ENCODE measurements at places on chromosomes 11 and 22.
A peak's percentile ranks its signal among the peaks of the same experiment; 100 is the strongest.

DNA sequence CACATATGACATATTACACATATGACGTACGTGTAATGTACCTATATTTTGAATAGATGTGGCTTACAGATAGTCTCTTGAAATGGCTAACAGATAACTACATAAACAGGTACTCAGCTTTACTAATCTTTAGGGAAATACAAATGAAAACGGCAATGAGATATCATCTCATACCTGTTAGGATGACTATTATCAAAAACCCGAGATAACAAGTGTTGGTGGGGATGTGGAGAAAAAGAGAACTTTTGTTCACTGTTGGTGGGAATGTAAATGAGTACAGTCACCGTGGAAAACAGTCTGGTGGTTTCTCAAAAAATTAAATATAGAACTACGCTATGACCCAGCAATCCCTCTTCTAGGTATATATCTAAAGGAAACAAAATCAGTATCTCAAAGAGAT lies 247.6 kb downstream of the ETS1 start:
- no peak for DNase-seq
- no peak overlapping the region for H3K4me3 ChIP-seq
- peaks cover 12% of the 10 kb centered on the region for H3K4me1 ChIP-seq

- H3K36me3 ChIP-seq = no peaks in the 10 kb centered on the region
- H3K4me1 ChIP-seq = 0 out of 2 replicates have a peak, but pooled peaks cover under 1% of the 10 kb centered on the region
- H3K4me3 ChIP-seq = no peak overlapping the region
- H3K27ac ChIP-seq = no peak overlapping the region
Observed at GRCh38 chr11:30045921-30046577, 29.2 kb upstream of the KCNA4 start.

DNA sequence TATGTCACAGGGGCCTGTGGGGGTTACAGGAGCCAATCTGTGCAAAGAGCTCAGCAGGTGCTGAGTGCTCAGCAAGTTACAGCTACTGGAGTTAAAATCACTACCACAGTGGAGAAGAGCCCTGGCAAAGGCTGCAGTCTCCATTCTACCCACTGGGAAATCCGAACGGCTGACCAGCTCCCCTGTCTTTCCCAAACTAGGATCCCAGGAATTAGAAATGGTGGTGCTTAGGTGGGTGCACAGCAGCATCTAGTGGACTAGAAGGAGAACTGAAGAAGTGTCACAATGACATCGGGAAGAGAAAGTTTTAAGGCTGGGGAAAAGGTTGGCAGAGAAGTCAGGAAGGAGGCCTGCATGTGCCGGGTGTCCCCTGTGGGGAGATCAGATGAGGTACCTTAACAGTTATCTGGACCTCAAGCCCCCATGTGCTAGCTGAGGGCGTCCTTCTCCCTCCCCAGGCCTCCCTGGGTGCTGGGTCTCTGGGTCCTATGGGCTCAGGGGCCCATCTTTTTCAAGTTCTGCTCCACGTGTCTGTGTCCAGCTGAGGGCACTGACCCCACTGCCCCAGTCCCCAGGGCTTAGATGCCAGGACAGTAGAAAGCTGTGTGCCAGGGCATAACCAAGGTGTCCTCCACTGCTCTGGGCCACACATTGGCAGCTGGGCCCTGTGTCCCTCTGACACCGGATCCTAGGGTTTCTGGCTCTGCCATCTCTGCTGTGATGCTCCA lies 1.9 kb downstream of the PIWIL3 start:
- no peak overlapping the region for H3K27ac ChIP-seq
- no peaks in the 10 kb centered on the region for H3K36me3 ChIP-seq
- no peak overlapping the region for H3K4me3 ChIP-seq
- no peaks in the 10 kb centered on the region for H3K27me3 ChIP-seq

- H3K27ac ChIP-seq = no peak overlapping the region
- no peaks in the 10 kb centered on the region for H3K27me3 ChIP-seq
- no peaks in the 10 kb centered on the region for H3K4me1 ChIP-seq
Observed at GRCh38 chr22:28241656-28242290, 322.7 kb upstream of the PITPNB start.

DNA sequence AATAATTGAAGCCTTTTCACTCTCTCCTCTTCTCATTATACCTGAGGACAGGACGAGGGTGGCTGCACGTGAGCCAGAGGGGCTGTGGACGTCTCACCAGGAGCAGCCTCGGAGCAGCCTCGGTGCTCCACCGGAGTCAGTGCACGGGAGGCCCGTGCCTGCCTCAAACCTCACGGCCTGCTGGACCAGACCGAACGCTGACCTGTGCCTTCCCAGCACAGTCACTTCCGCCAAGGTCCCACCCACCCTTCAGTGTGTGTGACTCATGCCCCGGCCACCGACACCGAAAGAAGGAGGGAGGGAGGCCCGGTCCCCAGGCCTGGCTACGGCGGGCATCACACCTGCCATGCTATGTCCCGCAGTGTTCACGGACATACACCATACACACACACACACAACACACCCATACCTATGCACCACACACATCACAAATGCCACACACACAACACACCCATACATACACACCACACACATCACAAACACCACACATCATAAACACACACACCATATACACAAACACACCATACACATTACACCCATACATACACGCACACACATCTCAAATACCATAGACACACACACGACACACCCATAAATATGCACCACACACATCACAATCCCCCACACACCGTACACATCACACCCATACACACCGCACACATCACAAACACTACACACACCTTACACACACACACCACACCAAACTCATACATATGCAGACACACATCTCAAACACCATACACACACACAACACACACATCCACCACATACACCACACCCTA lies 1506.5 kb downstream of the TBC1D22A start:
- DNase-seq = no peak
- no peaks in the 10 kb centered on the region for H3K27me3 ChIP-seq
- no peaks in the 10 kb centered on the region for H3K36me3 ChIP-seq
- no peak overlapping the region for H3K27ac ChIP-seq

- no peaks in the 10 kb centered on the region for H3K27me3 ChIP-seq
- H3K27ac ChIP-seq = no peak overlapping the region
- no peak overlapping the region for H3K4me3 ChIP-seq
- H3K36me3 ChIP-seq = no peaks in the 10 kb centered on the region
Observed at GRCh38 chr11:82003671-82004515, 729.8 kb downstream of the FAM181B start.

DNA sequence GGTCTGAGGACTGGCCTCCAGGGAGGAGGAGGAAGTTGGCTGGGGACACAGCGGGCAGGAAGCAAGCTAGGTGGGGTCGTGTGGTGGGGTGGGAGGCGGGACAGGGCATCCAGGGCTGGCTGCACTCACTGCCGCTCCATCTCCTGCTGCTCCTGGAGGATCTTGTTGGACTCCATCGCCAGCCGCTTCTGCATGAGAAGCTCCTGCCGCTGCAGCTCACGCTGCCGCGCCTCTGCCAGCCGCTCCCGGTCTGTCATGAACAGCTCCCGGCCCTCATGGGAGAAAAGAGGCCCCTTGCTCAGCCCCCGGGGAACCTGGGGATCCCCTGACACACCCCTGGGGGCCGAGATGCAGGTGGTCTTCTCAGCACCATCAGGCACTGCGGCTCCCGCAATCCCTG lies 21.6 kb downstream of the USH1C start:
- no peaks in the 10 kb centered on the region for H3K36me3 ChIP-seq
- peaks cover 14% of the 10 kb centered on the region for H3K4me1 ChIP-seq
- H3K27ac ChIP-seq = no peak overlapping the region
- DNase-seq = no peak
- no peaks in the 10 kb centered on the region for H3K27me3 ChIP-seq

DNA sequence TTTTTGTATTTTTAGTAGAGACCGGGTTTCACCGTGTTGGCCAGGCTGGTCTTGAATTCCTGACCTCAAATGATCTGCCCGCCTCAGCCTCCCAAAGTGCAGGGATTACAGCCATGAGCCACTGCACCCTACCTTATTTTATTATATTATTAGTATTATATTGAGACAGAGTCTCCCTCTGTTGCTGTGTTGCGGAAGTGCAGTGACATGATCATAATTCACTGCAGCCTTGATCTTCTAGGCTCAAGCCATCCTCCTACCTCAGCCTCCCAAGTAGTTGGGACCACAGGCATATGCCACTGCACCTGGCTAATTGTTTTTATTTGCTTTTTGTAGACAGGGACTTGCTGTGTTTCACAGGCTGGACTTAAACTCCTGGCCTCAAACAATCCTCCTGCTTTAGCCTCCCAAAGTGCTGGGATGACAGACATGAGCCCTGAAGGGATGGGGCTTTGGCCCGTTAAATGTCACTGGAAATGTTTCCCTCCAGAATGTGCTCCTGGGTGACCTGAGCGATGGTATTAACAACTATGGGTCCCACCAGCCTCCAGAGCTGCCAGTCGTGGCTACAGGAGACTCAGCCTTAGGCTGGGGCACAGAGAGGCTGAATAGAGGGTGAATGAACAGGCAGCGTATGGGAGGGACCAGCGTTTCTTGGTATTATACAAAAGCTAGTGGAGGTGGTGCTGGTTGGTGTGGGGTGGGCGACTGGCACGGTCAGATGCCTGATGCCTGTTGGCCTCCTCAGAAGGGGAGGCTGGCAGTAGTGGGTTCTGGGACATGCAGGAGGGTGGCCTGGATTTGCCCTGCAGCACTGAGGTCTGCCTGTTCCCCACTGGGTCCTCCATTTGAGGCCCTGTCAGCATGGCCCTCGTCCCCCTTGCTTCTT lies 7.3 kb downstream of the TANGO2 start:
- no peaks in the 10 kb centered on the region for H3K36me3 ChIP-seq
- no peaks in the 10 kb centered on the region for H3K27me3 ChIP-seq
- no peak for DNase-seq
- H3K4me1 ChIP-seq = no peaks in the 10 kb centered on the region

DNA sequence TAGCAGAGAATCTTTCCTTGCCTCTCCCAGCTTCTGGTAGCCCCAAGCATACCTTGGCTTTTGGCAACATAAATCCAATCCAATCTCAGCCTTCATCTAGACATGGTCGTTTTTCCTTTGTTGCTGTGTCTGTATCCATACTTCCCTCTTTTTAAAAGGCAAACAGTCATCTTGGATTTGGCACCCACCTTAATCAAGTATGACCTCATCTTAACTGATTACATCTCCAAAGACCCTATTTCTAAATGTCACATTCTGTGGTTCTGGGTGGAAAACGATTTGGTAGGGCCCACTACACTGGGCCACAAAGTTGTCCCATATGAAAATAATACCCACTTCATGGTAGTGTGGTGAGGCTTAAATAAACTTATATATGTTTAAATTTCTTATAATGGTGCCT lies 852 bp downstream of the BUD13 start:
- peak overlapping the region; percentile 82 for H3K27ac ChIP-seq
- H3K36me3 ChIP-seq = peaks cover 6% of the 10 kb centered on the region
- H3K4me3 ChIP-seq = peak overlapping the region; percentile 76
- DNase-seq = no peak
- H3K4me1 ChIP-seq = peaks cover 20% of the 10 kb centered on the region

DNA sequence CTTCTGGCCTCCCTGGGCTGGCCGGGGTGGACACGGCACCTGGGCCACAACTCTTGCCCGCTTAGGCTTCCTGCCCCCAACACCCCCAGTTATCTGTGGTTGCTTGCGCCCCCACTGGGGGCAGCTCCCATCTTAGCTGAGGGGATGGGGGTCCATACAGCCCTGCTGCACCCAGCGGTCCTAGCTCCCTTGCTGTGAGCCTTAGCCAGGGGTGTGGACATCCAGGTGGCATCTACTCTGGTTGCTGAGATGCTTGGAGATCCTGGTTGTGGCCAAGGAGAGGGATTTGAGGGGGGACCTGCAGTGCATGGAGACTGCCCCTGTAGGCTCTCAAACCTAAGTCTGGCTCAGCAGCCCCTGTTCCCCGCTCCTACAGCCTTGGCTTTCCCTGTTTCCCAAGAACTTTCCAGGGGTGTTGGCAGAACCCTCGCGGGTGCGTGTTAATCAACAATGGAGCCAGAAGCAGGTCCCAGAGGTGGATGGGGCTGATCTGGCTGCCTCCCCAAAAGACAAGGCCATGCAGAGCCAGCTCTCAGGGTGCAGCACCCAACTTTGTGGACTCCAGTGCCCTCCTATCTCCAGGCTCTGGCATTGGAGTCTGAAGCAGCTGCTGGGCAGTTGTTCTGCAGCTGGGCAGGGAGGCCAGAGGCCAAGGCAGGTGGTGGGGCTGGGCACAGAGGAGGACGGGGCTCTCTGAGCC lies 3.3 kb downstream of the KCNQ1 start:
- H3K27ac ChIP-seq = no peak overlapping the region
- no peak overlapping the region for H3K4me3 ChIP-seq
- no peaks in the 10 kb centered on the region for H3K4me1 ChIP-seq
- peaks cover 56% of the 10 kb centered on the region for H3K27me3 ChIP-seq
- no peak for DNase-seq

- no peak for DNase-seq
- H3K27ac ChIP-seq = no peak overlapping the region
- peak overlapping the region; percentile 86 for H3K4me3 ChIP-seq
- 0 out of 2 replicates have a peak, but pooled peaks cover 6% of the 10 kb centered on the region for H3K27me3 ChIP-seq
Observed at GRCh38 chr11:113315811-113316210, 1.4 kb downstream of the TTC12 start.

DNA sequence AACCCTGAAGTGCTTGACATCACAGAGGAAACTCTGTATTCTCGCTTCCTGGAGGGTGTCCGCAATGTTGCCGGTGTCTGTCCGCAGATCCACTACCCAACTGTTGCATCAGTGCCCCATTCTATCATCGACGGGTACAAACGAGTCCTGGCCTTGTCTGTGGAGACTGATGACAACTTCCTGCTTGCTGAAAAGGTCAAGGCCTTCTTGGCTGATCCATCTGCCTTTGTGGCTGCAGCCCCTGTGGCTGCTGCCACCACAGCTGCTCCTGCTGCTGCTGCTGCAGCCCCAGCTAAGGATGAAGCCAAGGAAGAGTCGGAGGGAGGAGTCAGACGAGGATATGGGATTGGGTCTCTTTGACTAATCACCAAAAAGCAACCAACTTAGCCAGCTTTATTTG lies 42.9 kb upstream of the DAGLA start:
- DNase-seq = no peak
- H3K36me3 ChIP-seq = no peaks in the 10 kb centered on the region
- H3K4me1 ChIP-seq = no peaks in the 10 kb centered on the region
- no peaks in the 10 kb centered on the region for H3K27me3 ChIP-seq
- no peak overlapping the region for H3K27ac ChIP-seq

DNA sequence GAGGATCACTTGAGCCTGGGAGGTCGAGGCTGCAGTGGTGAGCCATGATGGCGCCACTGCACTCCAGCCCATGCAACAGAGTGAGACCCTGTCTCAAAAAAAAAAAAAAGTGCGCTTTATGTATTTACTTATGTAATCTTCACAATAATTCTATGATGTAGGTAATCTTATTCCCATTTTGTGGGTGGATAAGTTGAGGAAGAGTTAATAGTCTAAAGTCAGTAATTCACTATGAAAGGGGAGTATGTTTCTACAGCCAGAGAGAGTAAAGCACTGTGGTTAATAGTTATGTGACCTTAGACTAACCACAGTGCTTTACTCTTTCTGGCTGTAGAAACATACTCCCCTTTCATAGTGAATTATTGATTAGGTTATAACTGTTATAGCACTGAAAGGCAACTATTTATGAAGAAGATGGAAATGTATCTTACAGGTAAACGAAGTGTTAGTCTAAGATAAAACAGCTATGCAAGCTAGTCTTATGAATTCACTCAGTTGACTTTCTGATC lies 11.9 kb downstream of the CTR9 start:
- H3K27ac ChIP-seq = no peak overlapping the region
- peaks cover 17% of the 10 kb centered on the region for H3K36me3 ChIP-seq
- H3K4me1 ChIP-seq = peaks cover 16% of the 10 kb centered on the region
- H3K27me3 ChIP-seq = no peaks in the 10 kb centered on the region
- H3K4me3 ChIP-seq = no peak overlapping the region

Data from GM23338 (cell line).